NCI-H1105 treated with DMSO at 0.1 percent for 48 hours (cell line): ENCODE measurements at places on chromosomes 4 and X.

GRCh38 chr4:23979534-23979933 is 89.7 kb upstream of the PPARGC1A start:
- no peak for DNase-seq

DNA sequence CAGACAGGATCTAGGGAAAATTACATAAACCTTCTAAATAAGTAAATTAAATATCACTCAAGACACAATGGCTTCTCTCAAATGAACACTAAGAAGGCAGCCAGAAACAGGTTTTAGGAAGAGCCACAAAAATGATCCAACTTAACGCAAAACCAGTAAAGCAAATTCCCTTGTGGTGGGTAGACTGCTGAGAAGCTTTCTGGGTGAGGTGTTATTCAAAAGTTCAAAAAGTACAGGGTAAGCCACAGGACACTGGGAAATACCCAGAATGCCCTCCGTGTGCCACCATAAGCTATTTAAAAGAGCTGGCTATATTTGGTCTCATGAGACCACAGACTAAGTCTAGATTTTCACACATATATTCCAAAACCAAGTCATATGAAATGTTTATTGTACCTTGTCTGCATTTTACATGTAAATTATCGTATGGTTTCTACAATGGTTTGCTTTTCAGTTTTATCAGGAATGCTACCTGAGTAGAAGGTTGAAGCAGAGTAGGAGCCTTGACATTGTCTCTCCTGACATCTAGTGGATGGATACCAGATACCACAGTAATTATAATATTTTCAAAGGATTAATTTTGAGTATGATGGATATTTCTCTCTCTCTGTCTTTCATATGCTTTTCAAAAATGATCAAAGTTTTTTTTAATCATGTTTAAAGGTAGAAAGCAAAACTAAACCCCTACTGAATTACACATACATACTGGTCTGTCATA is 109.3 kb upstream of the KLHL13 start:
- DNase-seq, result peak; percentile 49

DNA sequence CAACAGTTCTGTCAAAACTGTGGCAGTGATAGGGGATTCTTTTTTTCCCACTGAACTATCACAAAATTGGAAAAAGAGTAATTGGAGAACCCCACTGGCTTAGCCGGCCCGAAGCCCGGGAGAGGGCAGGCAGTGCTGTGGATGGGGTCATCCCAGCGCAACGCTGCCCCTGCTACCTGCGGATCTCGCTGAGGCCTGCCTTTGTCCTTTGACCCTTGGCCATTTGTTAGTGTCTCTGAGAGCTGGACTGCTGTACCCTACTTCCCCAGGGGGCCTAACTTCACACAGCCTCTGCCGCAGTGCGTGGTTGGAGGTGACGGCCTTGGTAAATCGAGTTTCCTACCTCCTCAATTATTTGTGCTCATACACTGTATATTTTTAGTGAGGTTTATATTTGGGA is 43.0 kb upstream of the MSANTD1 start:
- no peak for DNase-seq

DNA sequence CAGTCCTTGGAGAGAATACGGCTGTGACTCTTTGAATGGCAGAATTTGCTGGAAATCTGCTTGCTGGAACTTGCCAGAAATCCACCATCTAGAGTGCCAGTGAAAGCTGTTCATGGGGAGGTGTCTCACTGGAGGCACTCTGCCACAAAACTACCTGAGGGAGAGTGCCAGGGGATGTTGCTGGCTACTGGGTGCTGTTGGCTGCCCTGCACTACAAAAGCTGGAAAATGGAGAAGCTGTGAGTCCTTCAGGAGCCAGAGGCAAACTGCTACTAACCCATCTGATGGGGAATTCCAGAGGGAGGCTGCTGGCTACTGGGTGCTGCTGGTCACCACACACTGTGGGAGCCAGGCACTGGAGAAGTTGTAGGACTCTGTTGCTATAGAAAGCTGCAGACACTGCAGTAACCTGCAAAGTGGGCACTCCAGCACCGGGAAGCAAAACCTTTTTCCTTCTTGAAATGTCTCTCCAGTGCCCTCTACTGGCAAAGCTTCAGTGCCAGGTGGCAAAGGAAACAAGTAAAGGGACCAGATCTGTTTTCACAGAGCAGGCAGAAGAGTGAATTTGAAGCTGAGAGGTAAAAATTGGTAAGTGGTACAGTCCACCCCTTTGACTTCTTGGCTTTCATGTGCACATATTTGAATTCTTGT is 47.8 kb upstream of the HSD17B10 start:
- peak; percentile 64 for DNase-seq

DNA sequence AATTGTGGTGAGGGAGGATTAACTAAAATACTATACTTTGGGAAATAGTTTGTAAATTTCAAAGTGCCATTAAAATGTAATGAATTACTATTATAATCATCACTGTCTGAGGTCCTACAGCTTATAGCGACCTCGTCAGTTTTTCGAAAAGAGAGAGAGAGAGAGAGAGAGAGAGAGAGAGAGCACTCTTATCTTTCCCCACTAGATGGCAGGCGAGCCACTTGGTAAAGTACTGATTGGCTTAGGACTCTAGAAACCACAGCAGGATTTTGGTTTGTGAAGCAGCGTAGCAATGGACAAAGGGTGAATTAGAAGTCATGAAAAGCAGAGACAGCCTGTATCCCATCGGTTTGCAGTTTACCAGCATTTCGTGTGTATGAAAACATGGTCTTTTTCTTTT is 52.5 kb downstream of the LINC00632 start:
- DNase-seq, result peak; percentile 39

- peak; percentile 44 for DNase-seq
Observed at GRCh38 chr4:100898844-100899243, 381.0 kb upstream of the EMCN start.

DNA sequence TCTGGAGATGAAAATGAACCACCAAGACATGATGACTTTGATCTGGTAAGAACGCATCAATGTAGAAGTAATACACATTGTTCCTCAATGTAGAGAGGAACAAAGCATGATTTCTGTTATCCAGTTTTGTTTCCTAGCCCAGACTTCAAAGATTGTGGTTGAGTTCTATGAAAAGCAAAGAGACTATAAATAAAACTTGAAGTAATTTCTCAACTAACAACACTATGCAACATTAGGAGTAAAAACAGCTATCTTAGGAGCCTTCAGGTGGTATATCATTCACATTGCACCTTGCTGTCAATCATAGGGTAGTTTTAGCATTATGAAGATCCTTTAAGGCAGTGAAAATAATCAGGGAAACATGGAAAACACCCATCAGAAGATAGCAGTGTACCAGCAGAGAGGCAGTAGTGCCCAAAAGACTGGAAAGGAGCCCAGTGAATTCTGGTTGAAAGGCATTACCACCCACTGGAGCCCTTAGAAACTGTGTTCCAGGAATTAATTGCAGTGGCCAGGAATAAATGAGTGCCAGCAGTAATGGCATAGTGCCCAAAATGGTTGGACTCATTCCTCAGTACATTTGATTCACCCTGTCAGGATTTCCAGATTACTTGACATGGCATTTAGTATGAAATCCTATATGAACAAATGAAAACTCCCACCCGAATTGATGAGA is 300.7 kb upstream of the CXXC4 start:
- peak; percentile 24 for DNase-seq

DNA sequence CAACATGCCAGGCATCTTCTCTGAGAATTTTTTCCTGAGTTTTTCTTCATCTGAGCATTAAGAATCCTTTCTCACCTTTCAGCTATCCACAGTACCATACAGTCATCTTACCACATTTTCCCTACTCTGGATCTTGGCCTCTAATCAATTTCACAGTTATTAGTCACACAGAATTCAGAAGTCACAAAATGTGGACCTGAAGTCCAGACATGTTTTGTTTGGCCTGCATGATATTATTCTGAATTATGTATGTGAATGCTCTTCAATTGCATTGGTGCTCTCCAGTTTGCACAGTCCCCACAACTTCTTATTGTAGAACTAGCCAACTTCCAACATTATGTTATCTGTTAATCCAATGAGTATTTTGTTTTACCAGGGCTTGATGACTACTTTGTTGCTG is 102.3 kb upstream of the GRIA3 start:
- no peak for DNase-seq

DNA sequence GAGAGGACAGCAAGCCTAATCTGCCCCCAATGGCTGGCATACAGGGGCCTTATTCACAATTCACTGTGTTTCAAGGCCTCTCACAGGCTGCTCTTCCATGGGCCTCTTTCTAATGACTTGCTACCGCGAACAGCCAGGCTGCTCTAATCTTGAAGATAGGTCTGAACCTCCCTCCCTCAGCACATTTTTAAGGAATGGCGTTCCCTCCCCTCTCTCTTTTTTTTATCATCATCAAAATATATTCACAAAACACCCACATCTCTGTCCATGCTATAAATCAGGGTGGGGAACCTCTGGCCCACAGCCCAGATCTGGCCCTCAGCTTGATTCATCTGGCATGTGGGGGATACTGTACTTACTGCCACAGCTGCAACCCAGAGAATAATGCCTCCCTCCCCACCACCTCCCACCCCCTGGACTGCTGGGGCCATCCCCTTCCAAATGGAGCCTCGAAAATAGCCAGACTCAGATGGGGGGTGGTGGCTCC is 76.2 kb upstream of the PLAC1 start:
- peak; percentile 17 for DNase-seq

DNA sequence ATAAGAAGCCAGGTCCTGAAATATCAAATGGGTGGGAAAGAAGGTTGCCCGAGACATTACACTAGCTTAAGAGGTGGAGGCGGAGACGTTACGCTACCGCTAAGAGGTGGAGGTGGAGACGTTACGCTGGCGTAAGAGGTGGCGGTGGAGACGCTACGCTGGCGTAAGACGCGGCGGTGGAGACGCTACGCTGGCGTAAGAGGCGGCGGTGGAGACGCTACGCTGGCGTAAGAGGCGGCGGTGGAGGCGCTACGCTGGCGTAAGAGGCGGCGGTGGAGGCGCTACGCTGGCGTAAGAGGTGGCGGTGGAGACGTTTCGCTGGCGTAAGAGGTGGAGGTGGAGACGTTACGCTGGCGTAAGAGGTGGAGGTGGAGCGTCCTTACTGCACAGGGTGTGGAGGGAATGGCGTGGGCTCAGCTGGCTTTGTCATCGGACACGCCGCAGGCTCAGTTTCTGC is 12.8 kb downstream of the CYP4V2 start:
- no peak for DNase-seq

GRCh38 chrX:9622128-9622527 is 143.5 kb downstream of the GPR143 start:
- no peak for DNase-seq

DNA sequence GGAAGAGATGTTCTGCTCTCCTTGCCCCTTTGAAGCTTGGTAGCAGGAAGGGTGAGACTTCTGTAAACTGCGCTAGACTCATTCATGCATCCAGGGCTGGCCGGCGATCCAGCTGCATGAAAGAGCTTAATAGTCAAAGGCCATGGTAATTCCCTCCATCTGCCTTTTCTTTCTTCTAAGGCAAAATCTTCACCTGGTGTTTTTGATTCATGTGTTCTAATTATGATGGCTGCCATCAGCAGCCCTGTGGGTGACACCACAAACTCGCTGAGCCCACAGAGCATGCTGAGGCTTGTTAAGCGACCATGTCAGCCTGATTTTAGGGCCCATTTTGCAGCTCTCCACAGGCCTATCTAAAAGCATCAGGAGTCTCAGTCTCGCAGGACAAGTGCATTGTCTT is 450.1 kb upstream of the TENM3 start:
- DNase-seq, result peak; percentile 92

GRCh38 chr4:2792711-2793585 is at the start of gene SH3BP2:
Gene SH3BP2, plus strand, starts transcription at chr4:2793085. Its CDS starts 27,533 bp downstream, at chr4:2820618.
- DNase-seq, result no peak

- DNase-seq, result no peak
Observed at GRCh38 chrX:68830419-68831404, 1.9 kb downstream of the EFNB1 start.
